Epithelial cell of prostate (primary cell): ENCODE measurements at places on chromosomes 11 and 22.

GRCh38 chr11:79237703-79238102 lies 203.1 kb downstream of the TENM4 start:
- DNase-seq, result no peak

DNA sequence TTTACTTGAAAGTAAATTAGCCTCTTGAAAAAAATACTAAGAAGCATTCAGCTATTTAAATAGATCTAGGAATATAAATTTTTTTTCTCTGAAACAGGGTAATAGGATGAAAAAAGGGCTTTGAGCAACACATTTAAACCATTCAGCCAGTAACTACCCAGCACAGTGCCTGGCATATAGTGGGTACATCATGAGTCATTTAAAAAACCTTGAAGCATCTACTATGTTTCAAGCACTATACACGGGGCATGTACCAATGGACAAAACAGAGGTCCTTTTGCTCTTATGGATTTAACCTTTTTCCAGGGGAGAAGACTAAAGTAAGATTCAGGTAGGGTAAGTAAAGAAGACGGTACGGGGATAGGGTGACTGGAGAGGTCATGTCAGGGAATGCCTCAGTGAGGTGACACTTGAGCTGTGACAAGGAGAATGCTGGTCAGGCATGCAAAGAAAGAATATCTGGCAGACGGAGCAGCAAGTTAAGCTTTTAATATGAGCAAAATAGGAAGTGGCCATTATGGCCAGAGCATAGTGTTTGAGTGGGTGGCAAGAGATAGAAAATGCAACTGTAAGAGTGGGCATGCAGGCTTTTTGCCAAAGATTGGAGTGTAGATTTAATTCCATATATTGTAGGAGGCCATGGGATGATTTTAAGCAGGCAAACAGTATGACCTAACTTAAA lies 101.1 kb downstream of the HIPK3 start:
- no peak for DNase-seq

- DNase-seq, result no peak
Measured at GRCh38 chr22:26847816-26848215, 190.4 kb downstream of the MIAT start.

DNA sequence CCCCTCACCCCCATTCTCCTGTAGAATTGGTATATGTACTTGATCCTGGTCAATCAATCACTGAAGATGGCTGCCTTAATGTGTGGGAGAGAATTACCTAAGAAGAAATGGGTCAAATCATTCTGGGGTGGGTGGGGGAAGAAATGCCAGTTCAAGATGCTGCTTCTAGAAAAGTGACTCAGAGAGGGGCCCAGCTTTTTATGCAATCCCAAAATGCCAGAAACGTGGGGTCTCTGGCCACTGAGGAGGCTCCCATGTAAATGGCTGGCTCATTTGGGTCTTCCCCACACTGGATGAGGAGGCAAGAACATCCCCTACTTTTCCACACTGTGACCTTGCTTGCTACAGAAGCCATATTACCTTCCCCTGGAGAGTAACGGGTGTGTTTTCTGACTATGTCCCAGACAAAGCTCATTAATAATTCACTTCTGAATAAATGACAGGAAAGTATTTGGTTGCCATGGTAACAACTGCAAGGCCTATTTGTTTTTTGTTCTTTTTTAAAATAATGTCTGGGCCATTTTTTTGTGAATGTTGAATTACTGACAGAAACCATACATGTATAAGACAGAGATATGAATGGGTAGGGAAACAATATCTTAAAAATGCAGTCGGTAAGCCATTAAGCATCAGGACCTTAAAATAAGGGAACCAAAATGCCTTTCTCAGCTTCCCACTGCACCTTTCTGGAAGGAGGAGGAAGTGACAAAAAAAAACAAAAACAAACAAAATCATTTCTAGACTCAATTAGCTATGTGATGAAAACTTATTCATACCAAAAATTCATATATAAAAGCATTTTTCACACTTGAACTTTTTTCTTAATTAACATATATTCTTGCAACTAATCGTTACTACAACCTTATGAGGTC lies 32.0 kb downstream of the SLC1A2 start:
- no peak for DNase-seq

- no peak for DNase-seq
Measured at GRCh38 chr11:2131371-2132236, 7.6 kb downstream of the IGF2 start.

DNA sequence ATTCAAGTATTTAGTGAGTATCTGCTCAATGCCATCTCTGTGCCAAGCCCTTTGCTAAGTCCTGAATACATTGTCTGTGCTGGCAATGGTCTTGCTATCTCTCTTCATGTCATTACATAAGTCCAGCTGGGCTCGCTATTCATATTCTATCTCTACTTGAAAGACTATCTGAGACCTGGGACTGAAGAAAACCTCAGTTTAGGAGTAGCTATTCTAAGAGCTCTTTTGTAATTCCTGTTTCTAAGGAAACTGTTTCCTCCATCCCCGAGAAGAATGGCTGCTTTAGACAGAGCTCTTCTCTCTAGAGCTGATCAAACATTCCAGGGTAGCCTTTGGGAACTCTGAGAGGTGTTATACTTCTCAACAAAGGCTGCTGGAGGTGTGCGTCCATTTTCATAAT lies 33.0 kb downstream of the SLC17A6 start:
- no peak for DNase-seq

DNA sequence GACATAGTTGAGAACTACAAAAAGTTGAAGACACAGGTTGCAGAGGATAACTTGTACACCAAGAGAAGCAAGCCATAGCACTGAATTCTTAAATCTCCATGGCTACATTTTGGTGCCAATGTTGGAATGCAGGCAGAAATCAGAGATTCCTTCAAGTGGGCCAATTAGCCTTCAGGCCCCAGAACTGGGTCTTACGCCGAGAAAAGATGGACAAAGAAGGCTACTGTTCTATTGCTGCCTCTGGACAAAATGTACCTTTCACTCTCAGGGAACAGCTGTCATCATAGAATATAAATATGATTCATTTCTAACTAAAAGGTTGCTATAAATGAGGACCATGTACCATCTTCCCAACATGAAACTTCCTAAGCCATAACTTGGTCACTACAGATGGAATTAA lies 13.7 kb downstream of the TMEM216 start:
- no peak for DNase-seq

GRCh38 chr11:67640021-67640757 lies 626 bp upstream of the TBX10 start:
- DNase-seq, result no peak

DNA sequence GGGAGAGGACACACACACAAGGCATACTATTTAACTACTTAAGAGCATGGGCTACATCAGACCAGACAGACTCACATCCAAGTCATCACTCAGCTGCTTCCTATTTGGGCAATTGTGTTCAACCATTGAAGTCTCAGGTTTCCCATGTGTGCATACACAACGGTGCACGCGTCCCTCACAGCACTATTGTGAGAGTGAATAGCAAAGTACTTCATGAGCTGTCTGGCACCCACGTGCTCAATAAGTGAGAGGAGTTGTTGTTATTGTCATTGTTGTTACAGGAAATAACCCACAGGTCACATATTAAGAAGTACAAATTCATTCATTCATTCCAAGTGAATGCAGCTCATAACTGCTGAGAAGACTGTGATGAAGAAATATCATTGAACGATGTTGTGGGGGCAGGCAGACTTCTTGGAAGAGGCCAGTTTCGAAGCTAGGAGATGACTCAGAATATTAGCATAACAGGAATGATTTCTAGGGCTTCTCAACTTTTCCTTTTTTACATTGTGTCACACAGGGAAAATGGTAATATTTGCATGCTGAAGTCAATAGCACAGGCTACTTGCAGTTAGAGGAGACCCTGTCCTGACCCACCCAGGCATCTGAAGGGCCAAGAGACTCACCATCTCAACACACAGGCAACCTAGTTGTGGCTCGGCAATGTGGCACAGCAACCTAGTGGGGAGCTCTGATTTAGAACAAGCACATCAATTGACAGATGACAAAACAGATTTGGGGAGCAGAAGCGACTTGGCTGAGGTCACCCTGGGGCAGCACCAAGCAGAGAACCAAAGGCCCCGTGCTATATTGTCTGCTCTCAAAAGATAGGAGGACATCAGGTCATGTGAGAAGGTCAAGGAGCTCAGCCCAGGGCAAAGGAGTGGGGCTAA lies 606.0 kb downstream of the BUD13 start:
- no peak for DNase-seq

DNA sequence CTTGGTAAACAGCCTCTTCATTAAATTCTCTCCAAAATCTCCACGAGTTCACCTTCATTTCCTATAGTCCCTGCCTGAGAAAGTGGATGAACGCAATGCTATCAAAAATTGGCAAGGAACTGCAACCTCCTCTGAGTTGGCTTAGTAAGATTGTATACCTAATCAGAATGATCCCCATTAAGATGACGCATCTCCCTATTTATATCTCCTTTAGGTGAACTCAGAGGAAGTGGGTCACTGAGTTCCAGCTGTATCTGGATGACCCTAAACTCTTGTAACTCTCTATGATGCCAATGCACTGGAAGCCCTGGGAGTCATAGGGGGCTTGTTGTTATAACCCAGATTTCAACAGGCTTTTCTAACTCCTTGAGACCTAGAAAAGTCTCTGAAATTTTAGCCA lies 48.2 kb downstream of the OR10A6 start:
- DNase-seq, result no peak

- no peak for DNase-seq
Measured at GRCh38 chr11:134060316-134060715, 8.6 kb upstream of the JAM3 start.

DNA sequence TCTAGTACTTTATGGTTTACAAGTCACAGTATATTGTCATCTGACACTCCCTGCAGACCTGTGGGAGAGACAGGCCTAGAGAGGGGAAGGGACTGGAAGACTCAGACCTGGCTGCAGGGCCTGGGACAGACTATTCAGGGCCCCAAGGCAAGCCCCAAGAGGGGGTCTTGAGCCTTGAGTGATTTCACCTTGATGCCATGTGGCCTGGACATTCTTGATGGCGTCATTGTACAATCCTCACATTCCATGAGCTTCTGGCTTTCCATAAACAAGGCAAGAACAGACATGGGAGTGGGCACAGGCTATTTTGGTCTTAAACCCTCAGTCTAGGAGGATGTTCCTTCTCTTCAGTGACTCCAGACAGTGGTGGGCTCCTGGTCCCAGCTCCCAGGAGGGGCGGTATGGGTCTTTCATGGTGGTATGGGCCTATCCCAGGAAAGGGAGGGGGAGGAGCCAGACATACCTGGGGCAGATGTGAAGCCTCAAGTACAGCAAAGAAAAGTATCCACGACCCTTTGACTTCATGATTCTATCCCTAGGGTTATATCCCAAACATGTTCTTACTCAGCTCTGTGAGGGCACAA lies 1.8 kb upstream of the TBC1D10A start:
- no peak for DNase-seq

DNA sequence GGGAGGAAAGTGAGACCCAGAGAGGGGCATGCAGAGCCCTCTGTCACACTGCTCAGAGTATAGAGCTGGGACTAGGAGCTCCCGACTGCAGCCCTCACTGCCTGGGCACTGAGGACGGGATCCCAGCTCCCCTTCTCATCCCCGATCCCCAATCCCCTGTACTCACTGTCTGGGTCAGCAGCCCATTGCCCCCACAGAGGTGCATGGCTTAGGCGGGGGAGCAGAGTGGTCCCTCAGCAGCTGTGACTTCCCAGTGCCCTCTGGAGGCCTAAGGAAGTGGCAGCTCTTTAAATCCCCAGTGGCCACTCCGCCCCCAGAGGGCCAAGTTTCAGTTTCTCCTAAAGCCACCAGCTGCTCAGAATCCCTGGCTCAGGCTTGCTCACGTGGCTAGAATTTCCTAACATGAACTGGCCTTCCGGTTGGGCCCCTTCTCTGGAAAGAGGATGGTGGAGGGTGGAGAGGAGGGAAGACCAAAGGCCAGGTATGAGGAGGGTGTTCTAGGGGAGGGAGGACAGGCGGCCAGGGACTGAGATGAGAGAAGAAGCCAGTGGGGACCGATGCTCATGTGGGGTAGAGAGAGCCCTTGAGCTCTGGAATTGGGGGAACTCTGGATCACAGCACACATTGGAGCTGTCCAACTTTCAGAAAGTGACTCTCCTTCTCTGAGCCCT lies at the start of gene BATF2:
Gene BATF2, minus strand, starts transcription at position 262 of the 671 bp plus-strand sequence. Its CDS starts 57 bp downstream, at position 205.
- no peak for DNase-seq
